SK-MEL-5 (cell line): ENCODE measurements at places on chromosomes 3 and 15. TPM values are rescaled to one million over a fixed set of nuclear protein-coding genes. Genes with fewer than 3 reads are reported as not detected.
A peak's percentile ranks its signal among the peaks of the same experiment; 100 is the strongest.

The KLHL40 gene
- not detected in 2 replicates for total RNA-seq

The SLC26A6 gene
- total RNA-seq = 26.3 and 27.1 TPM in 2 replicates

The DNAJC13 gene
- 49.8 and 55.9 TPM in 2 replicates for total RNA-seq

The CLDN16 gene
- total RNA-seq = not detected in 2 replicates

The FANCD2OS gene
- not detected in 2 replicates for total RNA-seq

The VGLL3 gene
- 0.05 and 0.08 TPM in 2 replicates for total RNA-seq

The ACOX2 gene
- total RNA-seq = 3.0 and 5.6 TPM in 2 replicates

- no peak for DNase-seq
These were observed 38.8 kb downstream of the TRAK1 start for GRCh38 chr3:42130007-42130328.

DNA sequence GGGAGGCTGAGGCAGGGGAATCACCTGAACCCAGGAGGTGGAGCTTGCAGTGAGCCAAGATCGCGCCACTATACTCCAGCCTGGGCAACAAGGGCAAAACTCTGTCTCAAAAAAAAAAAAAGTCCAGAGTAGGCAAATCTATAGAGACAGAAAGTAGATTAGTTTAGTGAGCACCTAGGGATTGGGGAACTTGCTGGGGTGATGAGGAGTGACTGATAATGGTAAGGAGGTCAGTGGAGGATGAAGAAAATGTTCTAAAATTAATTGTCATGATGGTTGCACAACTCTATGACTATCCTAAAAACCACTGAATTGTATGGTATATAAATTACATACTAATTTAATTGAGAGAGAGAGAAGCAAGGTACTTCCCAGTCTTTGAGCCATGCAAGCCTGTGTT, 27.8 kb upstream of the LYZL4 start:
- DNase-seq = no peak

DNA sequence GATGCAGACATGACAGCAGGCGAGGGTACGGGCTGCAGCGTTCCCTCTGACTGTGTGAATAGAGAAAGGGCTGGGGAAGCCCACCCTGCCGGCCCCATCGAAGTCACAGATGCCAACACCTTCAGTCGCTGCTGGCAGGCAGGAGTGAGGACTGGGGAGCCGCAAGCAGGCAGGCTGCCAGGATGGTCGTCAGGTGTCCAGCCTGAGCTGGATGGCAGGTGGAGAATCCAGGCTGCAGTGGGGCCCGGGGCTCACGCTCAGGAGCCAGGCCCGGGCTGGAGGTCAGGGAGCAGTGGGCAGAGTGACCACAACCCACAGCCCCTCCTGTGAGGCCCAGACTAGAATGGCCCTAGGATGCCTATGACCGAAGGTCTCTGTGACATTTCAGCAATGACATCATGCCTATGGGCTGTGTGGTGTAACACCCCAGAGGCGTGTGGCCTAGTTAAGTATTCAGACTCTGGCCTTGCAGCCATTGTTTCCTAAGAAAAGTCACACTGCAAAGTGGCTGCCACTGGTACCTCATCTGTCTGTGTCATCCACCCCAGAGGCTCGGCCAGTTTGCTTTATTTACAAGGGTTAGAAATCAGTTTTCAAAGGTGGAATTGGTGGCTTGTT, 15.7 kb downstream of the PRR23E start:
- no peak for DNase-seq

- no peak for DNase-seq
These were observed 27.8 kb upstream of the POLG start for GRCh38 chr15:89362203-89363101.

DNA sequence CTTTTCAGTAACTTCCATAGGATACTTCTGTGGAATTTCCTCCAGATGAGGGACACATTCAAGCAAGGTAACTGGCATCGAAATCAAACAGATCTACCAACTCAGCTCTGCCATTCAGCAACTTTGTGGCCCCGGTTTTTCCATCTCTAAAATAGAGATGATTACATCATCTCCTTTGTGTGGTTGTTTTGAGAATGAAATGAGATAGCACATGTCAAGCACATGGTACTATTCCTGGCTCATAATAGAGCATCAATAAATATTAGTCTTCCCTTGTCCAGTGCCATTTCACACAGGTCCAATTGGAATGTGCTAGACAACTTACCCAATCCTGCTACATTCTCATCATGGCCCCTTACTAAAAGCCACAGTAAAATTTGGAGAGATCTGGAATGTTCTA, 24.2 kb upstream of the TM4SF4 start:
- DNase-seq = no peak

GRCh38 chr3:141386611-141387111, 18.4 kb downstream of the ZBTB38 start:
- DNase-seq = no peak

DNA sequence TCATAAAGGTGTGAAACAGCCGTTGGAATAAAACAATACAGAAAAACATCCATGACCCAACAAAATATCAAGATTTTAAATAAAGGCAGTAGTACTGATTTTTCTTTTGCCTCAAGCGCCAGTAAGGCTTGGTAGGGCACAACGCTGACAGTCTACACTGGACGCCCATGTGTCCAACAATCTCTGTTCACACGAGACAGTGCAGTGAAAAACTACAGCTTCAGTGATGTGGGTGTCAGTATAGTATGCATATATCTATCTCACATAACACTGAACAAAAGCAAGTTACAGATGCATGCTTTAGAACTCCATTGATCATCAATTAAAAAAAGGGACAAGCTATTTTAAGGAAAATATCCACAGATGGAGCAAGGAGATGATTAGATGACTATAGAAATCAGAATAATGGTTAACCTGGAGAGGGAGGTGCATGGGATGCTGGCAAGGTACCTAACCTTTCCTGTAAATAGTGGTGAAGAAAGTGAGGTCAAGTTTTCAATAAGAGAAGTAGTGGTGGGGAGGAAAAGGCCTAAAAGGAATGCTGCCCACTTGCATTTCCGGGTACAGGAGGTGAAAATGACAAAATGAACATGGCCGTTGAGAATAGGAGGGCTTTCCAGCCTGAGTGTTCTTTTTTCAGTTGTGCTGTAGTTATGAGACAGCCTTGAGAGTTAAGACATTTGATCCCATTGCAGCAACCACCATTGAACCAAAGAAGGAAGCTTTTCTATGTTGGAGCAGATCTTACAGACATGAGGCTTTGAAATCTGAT, 42.7 kb downstream of the CTNNB1 start:
- DNase-seq = no peak

DNA sequence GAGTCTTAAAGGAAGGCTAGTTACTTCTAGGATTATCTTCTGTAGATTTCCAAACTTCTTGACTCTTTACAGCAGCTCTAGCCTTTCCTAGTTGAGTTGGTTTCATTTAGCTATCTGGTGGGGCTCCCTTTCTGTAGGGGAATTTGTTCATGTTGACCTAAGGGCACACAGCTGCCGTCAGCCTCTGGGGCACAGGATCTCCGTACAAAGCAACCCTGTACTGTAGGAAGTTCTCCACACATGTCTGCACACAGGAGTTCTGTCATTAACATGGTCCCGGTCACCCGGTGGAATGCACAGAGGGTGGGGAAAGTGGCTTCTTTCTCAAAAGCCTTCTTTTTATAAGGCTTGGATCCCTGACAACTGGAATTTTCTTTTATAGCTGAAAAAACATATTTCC, 88.7 kb upstream of the TNIK start:
- DNase-seq = peak; percentile 91

GRCh38 chr3:126056681-126057500, 27.0 kb downstream of the SLC41A3 start:
- DNase-seq = no peak

DNA sequence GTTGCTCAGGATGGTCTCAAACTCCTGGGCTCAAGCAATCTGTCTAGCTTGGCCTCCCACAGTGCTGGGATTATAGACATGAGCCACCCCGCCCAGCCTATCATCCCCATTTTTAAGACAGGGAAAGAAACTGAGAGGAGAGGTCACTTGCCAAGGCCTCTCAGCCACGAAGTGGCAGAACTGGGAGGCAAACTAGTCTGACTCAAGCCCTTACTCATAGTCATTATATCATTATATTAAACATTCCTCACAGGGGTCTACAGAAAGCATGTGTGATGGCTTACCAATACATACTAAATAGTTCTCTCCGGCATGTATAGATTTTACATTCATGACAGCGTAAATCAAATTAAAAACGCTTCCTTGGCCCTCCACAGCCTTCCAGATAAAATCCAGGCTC, 62.0 kb upstream of the ZBTB38 start:
- no peak for DNase-seq

- no peak for DNase-seq
These were observed 66.5 kb downstream of the ADAMTS9 start for GRCh38 chr3:64621275-64621674.

DNA sequence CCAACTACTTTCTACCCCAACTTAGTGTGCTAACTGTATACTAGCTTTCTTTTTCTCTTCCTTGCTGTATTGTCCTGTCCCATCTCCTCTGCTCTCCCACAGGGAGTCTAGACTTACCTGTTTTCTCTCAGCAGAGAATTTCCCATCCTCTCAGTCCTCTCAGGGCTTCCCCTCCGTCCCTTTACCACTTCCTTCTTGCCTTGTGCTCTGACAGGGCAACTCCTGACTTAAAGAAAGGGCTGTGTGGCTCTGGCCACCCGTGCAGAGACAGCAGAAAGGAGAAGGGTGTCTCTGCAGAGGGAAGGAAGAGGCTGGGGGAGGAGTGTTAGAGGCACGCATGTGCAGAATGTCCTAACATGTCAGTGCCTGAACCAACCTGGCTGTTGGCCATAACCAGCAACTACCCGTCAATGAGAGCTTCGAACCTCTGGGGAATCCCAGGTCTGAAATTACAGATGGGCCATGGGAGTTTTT, at the start of gene GCSAM:
Gene GCSAM, minus strand, starts transcription at position 274 of the 474 bp plus-strand sequence. Its CDS starts 128 bp downstream, at position 146.
- DNase-seq = no peak

- DNase-seq = no peak
These were observed 37.5 kb upstream of the IQSEC1 start for GRCh38 chr3:13110678-13111116.

- peak; percentile 72 for DNase-seq
These were observed at the start of gene PFN2 for GRCh38 chr3:149970716-149971402. PFN2 (minus strand) TSS chr3:149970895; CDS start chr3:149970856, 39 bp downstream.

- DNase-seq = no peak
These were observed 6.8 kb downstream of the SLC26A6 start for GRCh38 chr3:48628277-48629017.

DNA sequence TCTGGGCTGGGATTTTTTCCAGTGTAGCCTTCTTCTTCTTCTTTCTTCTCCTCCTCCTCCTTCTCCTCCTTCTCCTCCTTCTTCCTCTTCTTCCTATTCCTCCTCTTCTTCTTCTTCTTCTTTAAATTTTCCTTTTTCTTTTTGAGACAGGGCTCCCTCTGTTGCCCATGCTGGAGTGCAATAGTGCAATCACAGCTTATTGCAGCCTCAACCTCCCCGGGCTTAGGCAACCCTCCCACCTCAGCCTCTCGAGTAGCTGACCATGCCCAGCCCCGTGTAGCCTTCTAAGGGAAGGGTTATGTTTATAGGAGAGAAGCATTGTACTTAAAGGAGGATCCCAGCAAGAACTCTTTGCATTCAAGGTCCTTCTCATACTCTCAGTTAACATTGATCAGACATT, 24.0 kb upstream of the MYO1E start:
- no peak for DNase-seq

DNA sequence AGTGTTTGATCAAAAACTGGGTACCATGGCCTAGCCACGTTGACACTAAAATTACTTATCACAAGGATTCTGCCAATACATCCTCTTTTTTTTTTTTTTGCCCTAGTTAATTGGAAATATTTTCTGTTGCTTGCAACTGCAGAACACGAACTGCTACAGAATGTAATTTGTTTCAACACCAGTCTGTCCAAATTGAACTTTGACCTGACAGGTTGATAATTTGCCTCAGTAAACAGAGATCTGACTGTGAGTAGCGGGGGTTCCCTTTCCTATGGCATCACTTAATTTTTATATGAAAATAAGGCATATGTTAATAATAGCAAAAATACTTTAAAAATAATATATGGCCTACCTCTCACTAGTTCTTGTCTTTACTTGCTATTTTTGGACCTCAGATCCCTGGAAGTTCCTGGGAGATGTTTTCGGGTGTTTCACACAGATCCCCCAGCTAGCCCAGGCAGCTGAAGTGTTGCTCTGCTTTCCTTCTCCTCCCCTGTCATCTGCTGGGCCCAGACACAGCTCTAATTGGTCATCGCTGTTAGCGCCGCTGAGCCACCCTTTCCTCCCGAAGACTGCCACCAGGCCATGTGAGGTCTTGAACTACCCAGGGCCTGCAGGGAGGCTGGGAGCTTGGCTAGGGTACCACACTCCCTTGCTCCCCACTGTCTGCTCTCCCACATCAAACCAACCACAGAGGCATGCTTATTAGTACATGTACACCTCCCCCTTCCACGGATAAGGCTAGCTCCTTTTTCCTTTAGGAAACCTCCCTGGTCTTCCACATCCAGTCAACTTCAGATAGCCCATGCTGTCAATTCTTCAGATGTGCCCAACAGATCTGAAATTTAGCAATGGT, 89.8 kb upstream of the RNF7 start:
- no peak for DNase-seq

GRCh38 chr3:62621176-62621575, 247.8 kb upstream of the FEZF2 start:
- DNase-seq = no peak
